ENCODE measurements at places on chromosomes 1 and 21.

DNA sequence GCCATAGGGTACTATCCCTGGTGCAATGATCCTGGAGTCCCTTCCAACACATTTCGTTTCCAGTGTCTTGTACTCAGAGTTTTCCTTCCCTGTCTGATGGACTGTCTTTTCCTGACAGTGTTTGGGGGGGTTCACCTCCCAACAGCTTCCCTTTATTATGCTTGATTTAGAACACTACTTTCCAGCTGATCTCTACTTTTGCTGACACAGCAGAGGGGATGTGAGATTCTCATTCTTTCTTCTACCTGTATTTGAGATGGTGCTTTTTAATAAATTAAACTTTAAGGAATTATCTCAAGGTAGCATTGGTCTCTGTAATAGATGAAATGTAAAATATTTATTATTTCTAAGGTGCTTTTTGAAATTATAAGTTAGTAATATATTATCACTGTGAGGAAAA, 41.0 kb downstream of the SLC35A3 start:
- DNase-seq = no peak

DNA sequence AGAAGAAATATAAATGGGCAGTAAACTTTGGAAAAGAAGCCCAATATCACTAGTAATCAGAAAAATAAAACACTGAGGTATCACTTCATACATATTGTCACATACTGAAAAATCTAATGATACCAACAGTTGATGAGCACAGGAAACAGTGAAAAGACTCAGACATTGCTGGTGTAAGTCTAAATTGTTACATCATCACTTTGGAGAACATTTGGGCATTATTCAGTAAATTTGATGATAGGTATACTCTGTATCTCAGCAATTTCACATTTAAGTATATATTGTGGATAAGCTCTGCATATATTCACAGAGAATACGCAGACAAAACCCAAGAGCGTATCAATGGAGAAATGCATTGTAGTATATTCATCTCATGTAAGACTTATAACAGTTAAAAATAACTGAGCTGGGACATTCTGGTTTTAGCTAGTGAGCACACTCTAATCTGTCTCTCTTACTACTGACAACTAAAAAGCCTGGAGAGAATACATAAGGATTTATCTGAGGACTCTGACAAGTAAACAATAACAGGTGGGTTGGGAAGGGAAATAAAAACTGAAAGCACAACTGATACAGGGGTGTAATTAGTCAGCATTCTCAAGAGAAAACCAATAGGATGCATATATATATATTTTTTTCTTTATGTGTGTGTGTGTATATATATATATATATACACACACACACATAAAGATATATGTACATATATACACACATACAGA, 212.7 kb upstream of the JUN start:
- no peak for DNase-seq

DNA sequence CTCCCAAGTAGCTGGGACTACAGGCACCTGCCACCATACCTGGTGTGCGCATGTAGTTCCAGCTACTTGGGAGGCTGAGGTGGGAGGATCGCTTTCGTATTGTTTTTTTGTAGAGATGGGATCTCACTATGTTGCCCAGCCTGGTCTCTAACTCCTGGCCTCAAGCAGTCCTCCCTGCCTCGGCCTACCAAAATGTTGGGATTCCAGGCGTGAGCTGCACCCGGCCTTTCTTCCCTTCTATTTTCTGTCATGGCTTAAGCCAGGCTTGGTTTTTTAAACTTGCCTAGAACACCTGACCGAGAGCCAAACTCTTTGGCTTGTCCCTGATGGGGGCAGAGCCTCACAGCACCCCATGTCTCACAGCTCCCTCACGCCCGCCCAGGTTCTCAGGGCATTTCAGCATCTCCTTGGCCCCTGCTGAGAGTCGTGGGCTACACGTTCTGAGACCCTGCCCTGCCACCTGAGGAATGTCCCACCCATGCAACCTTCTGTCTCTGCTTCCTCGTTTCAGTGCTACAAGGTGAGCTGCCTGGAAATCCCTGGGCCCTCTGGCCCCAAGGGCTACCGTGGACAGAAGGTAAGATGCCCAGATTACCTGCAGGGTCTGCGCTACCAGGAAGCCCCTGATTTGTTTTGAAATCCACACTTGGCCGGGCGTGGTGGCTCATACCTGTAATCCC, 15.7 kb downstream of the COL6A2 start:
- peak; percentile 6 for DNase-seq

GRCh38 chr1:182374101-182374834, 17.3 kb downstream of the GLUL start:
- DNase-seq = peak; percentile 64

DNA sequence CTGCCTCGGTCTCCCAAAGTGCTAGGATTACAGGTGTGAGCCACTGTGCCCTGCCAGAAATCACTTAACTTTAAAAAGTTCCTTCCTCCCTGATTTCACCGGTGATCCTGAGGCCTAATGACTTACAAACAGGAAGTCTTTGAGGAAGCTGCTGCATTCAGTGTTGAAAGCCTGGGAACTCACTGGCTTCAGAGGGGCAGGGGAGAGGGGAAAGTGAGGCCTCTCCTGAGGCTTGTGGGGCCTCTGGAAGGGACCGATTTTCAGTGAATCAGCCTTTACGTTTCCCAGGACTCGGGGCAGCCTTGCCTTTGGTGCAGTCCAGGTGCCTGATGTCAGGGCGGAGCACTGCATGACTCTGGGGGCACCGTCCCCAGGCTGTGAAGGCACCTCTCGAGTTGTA, 30.1 kb upstream of the ARHGEF10L start:
- DNase-seq = no peak

- no peak for DNase-seq
Observed at GRCh38 chr1:202645097-202645476, 65.2 kb downstream of the SYT2 start.

Data from lower leg skin (tissue), 4 donors.